ENCODE measurements at places on chromosomes 6 and 20. TPM values are rescaled to one million over a fixed set of nuclear protein-coding genes. Genes with fewer than 3 reads are reported as not detected.

NKX2-4 gene
- not detected for total RNA-seq

XKR7 gene
- 4.9 TPM for total RNA-seq

RHAG gene
- total RNA-seq = not detected

ANKRD6 gene
- 33.0 TPM for total RNA-seq

DZANK1 gene
- total RNA-seq = 6.5 TPM

CFAP206 gene
- total RNA-seq = 5.0 TPM

KIFC1 gene
- 28.0 TPM for total RNA-seq

PLCB1 gene
- 12.0 TPM for total RNA-seq

PYGB gene
- 52.2 TPM for total RNA-seq

CNPY3 gene
- 57.6 TPM for total RNA-seq

PCED1A gene
- total RNA-seq = 79.6 TPM

SLC17A1 gene
- total RNA-seq = 1.2 TPM

SLC24A3 gene
- 12.0 TPM for total RNA-seq

NRSN1 gene
- total RNA-seq = 0.17 TPM

PLA2G7 gene
- total RNA-seq = 1.2 TPM

RSPO4 gene
- 2.4 TPM for total RNA-seq

HCRTR2 gene
- not detected for total RNA-seq

KIF6 gene
- 0.79 TPM for total RNA-seq

GMEB2 gene
- 11.9 TPM for total RNA-seq

GABBR1 gene
- 26.6 TPM for total RNA-seq

HLA-DQB1 gene
- 12.8 TPM for total RNA-seq

AVP gene
- not detected for total RNA-seq

OPRM1 gene
- not detected for total RNA-seq

BACH2 gene
- total RNA-seq = 33.5 TPM

HLA-F gene
- total RNA-seq = 2.8 TPM

EBF4 gene
- total RNA-seq = 11.4 TPM

SPAG4 gene
- 2.4 TPM for total RNA-seq

MDFI gene
- total RNA-seq = 53.9 TPM

RNF182 gene
- 2.8 TPM for total RNA-seq

TUBB2B gene
- 37.8 TPM for total RNA-seq

ZBTB9 gene
- 11.3 TPM for total RNA-seq

RANBP9 gene
- 40.4 TPM for total RNA-seq

ACTL10 gene
- total RNA-seq = 1.7 TPM

GHRH gene
- total RNA-seq = 3.9 TPM

NKAPL gene
- total RNA-seq = 0.55 TPM

TSPYL4 gene
- total RNA-seq = 46.7 TPM

PRSS35 gene
- 6.5 TPM for total RNA-seq
